ENCODE measurements at places on chromosomes 2 and 18.

- DNase-seq = no peak
Measured at GRCh38 chr2:88091943-88092342, 24.3 kb downstream of the SMYD1 start.

DNA sequence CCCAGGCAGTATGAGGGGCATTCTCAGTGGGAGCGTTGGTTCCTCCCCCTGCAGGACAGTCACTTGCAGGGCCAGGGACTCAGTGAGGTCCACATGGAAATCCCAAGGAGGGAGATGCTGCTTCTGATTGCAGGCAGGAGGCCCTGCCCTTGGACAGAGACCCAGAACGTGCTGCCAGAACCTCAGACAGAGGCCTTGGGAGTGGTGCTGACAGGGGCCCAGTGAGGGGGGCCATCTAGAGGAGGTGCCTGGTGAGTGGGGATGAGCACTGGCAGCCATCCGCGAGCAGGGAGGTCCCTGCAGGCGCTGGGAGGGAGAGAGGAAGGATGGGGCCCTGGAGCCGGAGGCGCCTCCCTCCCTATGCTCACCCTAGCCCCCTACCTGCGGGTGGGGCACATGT lies 133.1 kb downstream of the DYSF start:
- no peak for DNase-seq

DNA sequence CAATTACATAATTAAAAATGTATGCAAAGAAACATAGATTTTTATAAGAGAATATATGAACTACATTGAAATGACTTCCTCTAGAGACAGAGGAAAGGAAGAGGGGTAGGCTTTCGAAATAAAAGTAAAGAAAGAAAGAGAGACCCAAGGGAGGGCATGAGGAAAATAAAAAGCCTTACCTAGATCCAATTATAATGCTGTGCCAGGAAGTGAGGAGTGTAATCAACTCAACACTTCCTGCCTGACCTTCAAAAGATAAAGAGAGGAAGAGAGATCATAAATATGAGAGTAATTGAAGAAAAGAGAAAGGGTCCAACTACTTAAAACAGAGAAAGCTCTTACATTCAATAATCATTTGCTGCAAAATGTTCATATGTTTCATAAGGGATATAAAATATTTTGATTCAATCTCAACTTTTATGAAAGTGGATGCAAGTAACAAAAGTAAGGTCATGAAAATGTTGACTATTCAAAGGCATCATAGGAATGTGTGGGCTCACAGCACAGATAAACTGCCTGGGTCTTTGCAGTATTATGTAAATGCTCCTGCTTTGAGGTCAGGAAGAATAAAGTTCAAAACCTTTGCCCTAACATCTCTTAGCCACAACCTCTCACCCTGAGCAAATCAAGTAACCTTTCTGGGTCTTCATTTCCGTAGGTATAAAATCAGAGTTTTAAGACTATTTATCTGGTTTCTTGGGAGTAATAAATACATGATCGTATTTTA lies 1237.7 kb downstream of the LRP1B start:
- no peak for DNase-seq

GRCh38 chr2:158239271-158239670 lies 137.6 kb downstream of the UPP2 start:
- no peak for DNase-seq

GRCh38 chr2:24477229-24477628 lies 13.8 kb upstream of the NCOA1 start:
- DNase-seq = no peak

DNA sequence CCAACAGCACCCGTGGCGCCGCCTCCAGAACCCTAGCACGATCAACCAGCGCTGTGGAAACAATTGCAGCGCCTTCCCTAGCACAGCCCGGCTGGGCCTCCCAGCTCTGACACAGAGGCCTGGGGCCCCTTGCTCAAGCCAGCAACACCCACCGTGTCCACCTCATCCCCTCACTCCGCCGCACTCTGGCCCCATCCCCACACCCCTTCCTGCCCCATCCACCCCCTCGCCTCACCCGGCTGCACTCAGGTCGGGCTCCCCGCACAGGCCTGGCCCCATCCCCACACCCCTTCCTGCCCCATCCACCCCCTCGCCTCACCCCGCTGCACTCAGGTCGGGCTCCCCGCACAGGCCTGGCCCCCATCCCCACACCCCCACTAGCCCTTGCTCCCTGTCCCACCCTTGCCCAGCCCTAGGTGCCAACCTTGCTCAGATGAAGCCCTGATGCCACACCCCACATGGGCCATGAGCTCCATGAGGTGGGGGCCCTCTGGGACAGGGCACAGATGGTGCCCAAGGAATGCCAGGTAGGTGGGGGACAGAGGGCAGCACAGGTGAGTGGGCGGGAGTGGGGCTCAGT lies 28.7 kb downstream of the KIF1A start:
- DNase-seq = peak; percentile 5

GRCh38 chr2:103364177-103364576 lies 602.3 kb downstream of the TMEM182 start:
- no peak for DNase-seq
